ENCODE measurements at places on chromosomes 5 and 9.

- no peak for DNase-seq
Measured at GRCh38 chr5:1844708-1845436, 37.9 kb downstream of the IRX4 start.

DNA sequence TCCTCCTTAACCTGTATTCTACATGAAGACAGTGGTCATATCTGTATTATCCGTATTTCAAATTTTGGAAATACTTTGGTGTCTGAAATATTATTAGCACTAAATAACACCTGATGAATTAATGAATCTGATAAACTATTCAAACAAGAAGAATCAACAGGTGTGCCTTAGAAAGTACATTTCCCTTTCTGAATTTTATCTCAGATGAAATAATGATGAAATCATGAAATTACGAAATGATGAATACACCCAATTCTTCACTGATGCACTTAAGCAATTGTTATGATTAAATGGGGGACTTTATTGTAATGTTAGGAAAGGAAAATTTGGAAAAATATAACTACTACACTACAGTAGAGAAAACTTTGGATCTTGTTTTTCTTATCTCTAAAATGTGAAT lies 313.6 kb downstream of the HCN1 start:
- no peak for DNase-seq

- no peak for DNase-seq
Measured at GRCh38 chr9:96137671-96138429, 164.1 kb downstream of the HSD17B3 start.

GRCh38 chr9:75960551-75960950 lies 70.1 kb downstream of the PCSK5 start:
- DNase-seq = no peak

DNA sequence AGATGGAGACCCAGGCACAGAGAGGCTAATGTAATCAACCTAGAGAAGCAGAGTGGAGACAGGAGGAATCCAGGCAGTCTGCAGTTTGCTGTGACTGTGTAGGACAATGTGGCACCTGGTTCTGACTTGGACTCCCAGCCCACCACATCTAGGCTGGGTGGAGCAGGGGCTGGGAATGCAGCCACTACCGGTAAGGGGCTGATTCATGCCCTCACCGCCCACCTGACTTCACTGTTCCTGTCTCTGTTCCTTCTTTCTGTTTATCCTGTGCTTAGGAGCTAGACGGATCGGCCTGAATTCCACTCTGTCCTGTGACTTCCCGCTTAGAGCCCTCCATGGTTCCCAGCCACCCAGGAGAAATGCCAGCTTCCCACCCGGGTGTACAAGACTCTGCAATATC lies 2.6 kb downstream of the PDLIM4 start:
- DNase-seq = no peak

DNA sequence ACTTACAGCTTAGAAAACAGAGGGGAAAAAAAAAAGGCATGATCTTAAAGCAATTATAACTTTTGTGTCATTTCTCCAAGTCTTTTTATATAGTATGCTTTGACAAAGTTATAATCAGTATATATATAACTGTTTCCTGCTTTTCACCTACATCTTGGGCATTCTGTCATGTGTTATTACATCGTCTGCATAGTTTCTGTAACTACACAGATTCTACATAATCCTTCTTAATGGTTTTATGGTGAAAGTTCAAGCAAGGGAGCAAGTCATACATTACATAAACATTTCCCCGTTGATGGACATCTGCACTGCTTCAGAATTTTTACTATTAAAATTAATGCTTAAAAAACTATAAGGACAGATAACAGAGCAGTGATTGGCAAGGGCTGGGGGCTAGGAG lies 12.1 kb downstream of the FEM1C start:
- DNase-seq = no peak

GRCh38 chr5:177368869-177369644 lies 11.3 kb downstream of the RGS14 start:
- DNase-seq = peak; percentile 60

DNA sequence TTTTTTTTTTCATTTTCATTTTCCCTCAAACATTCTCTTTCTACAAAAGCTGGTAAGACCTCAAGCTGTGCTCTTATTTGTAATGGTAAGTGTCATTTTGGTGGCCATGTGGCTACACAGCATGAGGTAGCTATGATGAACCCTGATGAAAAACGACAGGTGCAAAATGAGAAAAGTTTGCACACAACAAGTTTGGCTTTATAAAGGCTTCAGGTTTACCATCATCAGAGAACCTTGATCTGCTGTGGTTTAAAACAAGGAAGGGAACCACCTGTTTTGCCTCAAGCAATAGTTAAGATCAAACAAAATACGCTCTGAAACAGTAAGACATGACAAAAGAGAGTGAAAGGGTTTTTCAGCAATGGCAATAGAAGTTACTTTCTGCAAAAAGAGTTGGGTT lies 1124.6 kb upstream of the ACO1 start:
- DNase-seq = no peak

GRCh38 chr5:132070460-132071337 lies 2.9 kb upstream of the CSF2 start:
- DNase-seq = no peak

DNA sequence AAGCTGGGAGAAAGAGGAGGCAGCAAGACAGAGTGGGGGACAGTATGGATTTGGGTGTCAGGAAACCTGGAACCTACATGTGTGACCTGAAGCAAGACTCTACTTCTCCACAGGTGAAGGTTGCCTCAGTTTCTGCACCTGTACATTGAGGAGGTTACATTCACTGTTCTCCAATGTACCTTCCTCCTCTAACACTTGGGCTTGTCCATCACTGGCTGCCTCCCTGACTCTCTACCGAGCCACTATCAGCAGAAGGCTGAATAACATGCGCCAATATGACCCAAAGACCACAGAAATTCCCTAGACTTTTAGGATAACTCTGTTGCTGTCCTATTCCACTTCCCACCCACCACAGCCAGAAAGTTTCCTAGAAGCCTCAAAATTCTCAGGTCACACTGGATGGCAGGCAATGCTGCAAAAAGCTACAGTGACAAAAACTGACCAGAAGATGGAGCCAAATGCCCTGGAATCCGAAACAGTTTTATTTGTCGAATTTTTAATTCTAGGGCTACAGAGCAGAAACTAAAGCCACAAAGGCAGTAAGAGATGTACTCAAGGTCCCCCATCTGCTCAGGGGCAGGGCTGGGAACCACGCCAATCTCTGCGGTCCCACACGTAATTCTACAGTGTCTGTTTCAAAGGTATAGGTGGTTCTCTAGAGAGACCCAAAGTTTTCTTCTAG lies 64.4 kb downstream of the FAM114A2 start:
- DNase-seq = peak; percentile 33

DNA sequence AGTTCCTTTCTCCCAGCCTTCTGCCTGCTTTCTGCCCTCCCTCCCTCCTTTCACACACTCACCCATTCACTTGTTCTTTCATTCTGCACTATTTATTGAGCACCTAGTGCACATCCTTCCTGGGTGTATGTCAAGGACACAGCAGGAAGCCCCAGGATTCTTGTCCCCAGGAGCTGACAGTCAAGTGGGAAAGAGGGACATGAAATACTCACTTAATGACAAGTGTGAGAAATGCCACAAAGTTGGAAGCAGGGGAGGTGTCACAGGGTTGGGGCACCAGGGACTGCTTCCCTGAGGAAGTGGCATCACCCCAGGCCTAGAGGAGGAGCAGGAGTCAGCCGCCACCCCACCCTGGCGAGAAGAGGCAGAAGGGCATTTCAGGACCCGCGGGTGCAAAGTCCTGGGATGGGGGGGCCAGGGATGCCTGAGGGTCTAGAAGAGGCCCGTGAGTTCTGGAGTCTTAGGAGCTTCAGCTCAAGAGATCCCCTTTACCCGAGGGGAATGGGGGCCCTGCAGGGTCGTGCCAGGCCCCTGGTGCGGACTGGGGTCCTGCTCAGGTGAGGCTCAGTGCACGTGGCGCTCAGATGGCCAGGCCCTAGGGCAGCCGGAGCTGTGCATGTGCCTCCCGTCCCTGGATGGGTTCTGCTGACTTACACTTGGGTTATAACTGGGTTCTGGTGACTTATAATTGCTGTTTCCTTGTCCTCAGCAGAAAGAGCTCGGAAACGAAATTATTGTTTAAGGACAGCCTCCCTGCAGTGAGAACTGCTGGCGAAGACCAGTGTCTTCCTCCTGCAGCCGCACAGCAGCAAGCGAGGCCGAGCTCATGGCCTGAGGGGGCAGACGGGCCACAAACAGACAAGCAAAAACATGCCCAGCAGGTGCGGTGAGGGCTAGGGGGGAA lies 16.9 kb upstream of the LAMC3 start:
- no peak for DNase-seq

- DNase-seq = no peak
Measured at GRCh38 chr5:14608169-14608568, 26.6 kb downstream of the OTULINL start.

DNA sequence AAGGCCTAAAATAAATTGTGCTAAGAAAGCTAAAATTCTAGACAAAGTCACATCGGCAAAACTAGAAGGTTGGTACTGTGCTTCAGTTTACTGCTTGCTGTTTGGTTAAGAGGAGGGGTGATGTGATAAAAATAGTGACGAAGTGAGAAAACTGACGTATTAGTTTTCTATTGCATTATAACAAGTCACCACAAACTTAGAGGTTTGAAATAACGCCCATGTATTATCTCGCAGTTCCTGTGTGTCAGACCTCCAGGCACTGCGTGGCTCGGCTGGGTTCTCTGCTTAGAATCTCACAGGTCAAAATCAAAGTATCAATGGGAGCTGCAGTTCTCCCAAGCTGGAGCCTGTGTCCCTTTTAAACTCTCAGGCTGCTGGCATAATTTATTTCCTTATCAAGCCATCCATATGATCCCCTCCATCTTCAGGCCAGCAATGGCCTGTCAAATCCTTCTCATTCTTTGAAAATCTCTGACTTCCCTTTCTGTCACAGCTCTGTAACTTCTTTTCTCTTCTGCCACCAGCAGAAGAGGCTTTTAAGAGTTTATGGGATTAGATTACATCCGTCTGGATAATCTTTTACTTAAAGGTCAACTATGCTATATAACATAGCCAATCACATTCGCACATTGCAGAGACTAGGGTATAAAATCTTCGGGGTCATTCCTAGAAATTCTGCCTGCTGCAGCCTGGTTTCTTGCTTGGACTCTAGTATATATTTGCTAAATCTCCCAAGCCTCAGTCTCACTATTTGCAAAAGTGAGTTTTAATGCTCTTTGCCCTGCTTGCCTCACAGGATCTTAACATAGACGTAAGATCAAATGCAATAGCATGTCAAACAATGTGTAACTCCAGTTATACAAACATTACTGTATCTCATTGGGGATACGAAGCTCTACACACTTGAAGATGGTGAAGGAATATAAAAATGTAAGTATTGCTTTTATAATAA lies 104.0 kb upstream of the CDKN2B start:
- DNase-seq = no peak

GRCh38 chr5:131272724-131273123 lies 8.9 kb downstream of the CDC42SE2 start:
- DNase-seq = no peak

DNA sequence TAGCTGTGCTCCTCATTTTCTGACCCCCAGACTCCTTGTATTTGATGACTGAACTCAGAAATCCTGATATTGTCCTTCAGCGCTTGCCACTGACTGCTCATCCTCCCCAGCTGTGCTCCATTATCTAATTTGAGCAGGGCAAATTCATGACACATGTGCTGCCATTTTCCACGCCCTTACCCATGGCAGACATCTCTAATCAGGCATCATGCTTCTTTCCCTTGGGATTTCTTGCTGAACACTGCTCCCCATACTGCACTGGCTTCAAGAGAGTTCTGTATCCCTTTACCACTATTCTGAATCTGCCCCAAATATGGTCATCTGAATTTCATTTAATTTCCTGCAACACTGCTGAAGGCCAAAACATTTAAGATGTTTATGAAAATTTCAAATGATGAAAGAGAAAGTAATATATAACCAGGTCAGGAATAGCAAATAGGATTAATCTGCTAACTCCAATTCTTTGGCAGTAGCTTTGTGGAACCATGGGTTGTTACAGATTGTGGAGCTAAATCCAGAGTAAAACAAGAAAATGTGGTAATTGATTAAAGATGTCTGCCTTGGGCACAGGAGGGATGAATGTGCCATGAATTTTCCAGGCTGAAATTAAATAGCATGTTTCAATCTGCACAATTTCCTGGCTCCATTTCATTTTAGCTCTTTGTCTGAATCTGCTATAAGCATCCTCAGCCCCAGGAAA lies 93.6 kb downstream of the CYFIP2 start:
- DNase-seq = no peak

DNA sequence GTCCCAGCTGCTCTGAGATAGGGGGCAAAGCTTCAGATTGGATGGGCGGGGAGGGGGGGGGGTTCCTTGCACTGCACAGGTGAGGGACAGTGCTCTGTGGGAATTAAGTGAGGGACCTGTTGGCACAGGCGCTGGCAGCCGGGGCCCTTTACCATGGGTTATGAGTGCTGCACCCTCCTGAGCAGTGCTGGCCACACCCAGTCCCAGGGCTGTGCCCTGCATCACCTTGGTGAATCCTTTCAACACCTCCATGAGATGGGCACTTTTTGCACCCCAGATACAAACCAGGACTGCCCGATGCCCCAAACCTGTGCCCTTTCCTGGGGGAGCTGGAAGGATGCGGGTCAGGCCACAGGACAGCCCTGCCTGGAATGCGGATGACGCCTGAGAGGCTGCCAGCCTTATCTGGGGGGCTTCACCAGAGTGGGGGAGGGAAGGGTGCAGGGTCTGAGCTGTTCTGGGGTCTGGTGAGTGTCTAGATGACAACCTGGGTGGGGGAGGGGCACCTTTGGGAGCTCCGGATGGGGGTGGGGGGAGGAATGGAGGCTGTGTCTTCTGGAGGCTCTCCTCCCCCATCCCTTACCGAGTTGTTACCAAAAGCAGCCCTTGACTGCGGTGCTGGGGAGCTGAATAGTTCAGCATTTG lies 5.2 kb downstream of the CRB2 start:
- DNase-seq = no peak

DNA sequence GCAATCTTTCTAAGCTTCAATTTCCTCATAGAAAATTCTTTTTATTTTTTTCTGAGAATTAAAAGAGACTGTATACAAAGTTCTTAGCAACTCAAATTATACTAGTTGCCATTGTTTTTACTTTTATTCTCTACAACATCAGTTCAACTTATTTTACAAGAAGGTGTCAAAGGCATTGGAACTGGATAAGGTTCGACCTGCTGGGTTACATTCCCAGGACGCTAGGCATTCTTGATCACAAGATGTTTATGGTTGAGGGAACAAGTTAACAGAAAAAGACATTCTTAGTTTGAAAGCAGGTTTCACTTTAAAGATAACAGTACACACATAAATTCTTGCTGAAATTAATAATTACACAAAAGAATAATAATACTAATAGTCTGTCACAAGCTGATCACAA lies 163.5 kb upstream of the SNX2 start:
- no peak for DNase-seq

- DNase-seq = peak; percentile 42
Measured at GRCh38 chr5:10690460-10691440, 70.3 kb downstream of the DAP start.

- DNase-seq = no peak
Measured at GRCh38 chr5:66567474-66567873, 28.7 kb upstream of the MAST4 start.
